ENCODE measurements at places on chromosomes 6 and 20.

DNA sequence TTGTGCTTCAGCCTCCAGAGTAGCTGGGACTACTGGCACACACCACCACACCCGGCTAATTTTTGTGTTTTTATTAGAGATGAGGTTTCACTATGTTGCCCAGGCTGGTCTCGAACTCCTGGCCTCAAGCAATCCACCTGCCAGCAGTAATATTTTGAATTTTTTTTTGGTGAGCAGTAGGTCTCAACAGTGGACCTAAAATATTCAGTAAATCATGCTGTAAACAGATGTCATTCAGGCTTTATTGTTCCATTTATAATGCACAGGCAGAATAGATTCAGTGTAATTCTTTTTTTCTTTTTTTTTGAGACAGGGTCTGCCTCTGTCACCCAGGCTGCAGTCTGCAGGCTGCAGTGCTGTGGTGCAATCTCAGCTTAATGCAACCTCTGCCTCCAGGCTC lies 69.7 kb downstream of the NCOA3 start:
- DNase-seq, result no peak

- DNase-seq, result no peak
Measured at GRCh38 chr6:36413489-36414480, 26.3 kb upstream of the ETV7 start.

GRCh38 chr6:26360451-26361416 lies 4.3 kb upstream of the BTN3A2 start:
- DNase-seq, result no peak

DNA sequence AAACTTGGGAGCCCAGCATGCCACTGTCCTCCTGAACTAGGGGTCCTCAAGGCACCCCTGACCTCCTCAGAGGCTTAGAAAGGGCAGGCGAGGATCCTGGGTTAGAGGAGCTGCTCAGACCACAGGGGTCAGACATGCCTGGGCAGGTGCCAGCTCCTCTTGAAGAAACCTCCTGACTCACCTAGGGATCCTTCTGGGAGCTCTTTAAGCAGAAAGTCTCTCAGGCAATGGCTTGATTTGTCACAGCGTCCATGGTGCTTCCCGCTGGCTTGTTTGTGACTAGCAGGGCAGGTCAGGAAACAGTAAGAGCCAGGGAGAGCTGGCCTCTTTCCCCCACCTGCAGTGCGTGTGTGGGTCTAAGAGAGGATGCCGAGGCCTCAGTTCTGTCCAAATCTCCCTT lies 174.5 kb upstream of the SNX9 start:
- no peak for DNase-seq

DNA sequence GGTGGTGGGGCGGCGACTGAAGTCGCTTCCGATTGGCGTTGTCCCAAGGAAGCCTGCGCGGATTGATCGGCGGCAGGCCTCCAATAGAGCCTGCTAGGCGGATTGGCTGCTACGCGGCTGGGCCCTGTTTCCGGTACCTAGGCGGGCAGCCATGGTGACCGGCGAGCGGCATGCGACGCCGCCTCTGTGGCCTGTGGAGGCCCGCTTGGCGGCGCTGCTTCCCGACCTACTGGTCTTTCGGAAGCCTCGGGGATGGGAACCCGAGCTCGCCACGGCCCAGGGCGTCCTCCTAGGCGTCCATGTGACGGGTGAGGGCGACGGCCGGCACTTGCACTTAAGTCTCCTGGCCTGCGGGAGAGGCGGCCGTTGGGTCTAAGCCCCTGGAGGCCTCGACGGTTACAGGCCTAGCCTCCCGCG lies 28.1 kb downstream of the NFYA start:
- no peak for DNase-seq

DNA sequence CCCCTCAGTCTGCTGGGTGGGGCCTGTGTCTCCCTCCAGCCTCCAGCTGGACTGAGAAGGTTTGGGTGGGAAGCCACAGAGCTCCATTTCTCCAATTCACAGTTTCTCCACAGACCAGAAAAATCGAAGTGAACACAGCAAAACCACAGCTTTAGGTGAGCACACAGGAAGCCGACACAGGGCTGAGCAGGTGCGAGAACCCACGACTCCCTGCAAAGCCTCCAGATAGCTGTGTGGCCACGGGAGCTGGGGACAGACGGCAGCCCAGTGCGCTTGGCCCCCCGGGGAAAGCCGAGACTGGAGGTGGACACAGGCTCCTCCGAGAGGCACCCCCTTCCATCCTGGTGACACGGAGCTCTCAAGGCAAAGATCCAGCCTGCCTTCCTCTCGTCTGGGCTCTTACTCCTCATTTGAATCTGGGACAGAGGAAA lies 29.0 kb upstream of the MPC1 start:
- DNase-seq, result no peak

GRCh38 chr20:63007360-63007645 lies 539 bp upstream of the BHLHE23 start:
- no peak for DNase-seq

DNA sequence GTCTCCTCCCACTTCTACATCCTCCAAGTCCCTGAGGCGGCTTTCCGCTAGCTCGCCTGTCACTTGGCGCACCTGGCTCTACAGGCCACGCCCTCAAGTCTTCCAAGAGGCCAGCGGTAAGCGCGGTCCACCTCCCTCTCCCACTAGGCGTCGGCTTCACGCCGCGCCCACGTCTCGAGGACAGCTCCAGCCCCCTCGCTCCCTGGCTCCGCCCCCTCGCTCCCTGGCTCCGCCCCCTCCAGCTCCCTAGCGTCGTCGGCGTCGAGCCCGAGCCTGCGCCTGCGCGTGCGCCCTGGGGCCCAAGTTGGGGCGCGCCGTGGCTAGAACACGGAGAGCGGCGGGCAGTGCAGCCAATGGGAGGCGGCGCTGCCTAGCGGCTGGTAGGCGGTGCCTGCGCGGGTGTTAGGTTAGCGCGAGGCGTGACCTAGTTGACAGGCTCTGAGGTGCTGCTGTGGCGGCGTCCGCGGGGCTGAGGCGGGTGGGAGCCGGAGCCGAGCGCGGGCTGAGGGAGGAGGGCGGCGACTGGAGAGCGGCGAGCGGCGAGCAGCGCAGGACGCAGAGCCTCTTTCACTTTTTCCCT lies at the start of gene MACROD2:
MACROD2 (plus strand) TSS at position 431 of the 580 bp plus-strand sequence.
- DNase-seq, result no peak

- no peak for DNase-seq
Measured at GRCh38 chr6:118679327-118679901, 28.0 kb upstream of the CEP85L start.

- DNase-seq, result no peak
Measured at GRCh38 chr20:24403406-24403805, 66.0 kb upstream of the SYNDIG1 start.

DNA sequence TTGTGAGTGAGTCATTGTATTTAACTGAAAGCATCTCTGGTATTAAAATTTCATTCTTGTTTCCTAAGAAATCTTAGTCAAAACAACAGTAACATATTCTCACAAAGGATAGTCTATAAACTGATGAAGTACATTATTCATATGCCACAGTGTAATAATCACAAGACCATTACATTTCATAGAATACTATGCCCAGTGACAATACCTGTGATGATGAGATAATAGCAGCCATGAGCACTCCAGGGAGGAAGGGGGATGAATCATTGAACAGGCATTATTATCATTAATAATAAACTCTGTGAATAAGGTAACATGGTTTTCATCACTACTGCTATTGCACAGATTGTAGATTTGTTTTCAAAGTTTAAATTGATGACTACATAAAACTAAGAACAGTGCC lies 667.9 kb downstream of the EPM2A start:
- no peak for DNase-seq

DNA sequence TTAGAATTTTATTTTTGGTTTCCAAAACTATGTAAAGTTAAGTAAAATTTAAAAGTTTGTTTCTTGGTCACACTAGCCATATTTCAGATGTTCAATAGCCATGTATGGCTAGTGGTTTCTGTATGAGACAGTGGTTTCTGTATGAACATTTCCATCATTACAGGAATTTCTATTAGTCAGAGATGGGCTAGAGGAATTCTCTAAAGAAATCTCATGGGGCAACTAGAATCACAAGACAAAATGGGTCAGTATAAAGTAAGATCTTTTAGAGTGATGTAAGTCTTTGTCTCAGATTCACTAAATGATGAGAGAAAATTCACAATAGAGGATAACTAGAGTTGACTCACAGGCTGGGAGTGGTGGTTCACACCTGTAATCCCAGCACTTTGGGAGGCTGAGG lies 149.0 kb downstream of the FUT9 start:
- DNase-seq, result no peak

GRCh38 chr20:38073307-38074071 lies 39.9 kb downstream of the RPRD1B start:
- DNase-seq, result no peak

DNA sequence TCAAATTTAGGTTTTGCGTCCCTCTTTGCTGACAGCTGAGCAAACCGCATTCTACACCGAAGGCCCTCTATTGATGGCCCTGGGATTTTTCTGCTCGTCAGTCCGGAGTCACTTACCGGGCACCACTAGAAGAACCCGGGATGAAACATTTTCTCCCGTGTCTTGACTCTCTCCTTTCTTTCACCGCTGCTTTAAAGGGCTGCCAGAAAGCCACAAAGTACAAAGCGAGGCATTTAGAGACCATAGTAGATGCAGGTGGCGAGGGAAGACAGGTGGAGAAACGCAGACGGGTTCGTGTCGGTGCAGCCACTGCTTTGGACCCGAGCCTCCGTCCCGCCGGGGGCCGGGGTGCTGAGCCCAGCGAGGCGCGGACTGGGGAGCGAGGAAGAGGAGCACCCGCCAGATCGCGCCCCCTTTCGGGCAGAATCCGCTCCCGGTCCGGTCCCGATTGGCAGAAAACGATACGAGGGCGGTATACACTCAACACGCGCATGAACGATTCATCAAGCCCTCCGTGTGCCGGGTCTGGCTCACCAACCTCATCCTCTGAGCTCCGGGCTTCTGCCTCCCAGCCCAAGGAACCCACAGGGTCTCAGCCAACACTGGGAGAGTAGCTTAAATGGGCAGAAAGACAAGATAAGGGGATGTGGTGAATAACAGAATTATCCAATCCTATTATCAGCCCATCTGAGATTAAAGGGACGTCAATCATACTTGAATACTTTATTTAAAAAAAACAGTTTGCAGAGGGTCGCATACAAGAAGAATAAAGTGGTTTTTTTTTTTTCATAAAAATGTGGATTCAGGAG lies 84.9 kb downstream of the TRIM27 start:
- peak; percentile 78 for DNase-seq

- DNase-seq, result peak; percentile 65
Measured at GRCh38 chr6:52286798-52287432, 2.4 kb upstream of the MCM3 start.
